ENCODE measurements at places on chromosomes 7 and 10.

DNA sequence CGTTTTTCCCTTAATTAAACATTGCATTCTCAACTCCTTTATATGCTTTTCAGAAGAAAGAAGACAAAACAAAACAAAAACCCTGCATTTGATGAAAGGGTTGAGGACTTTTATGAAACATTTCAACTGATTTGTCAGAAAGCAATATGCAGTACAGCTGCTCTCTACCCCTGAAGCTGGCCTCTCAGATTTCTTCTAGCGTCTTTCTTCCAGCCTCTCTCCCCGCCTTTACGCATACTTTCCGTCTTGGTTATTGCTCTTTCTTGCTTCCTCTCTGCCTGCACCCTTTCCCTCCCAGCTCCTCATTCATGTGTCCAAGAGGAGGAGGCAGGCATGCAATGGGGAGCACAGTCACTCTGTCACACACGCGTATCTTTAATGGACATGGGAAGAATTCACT lies 91.0 kb upstream of the COL1A2 start:
- no peak for DNase-seq

DNA sequence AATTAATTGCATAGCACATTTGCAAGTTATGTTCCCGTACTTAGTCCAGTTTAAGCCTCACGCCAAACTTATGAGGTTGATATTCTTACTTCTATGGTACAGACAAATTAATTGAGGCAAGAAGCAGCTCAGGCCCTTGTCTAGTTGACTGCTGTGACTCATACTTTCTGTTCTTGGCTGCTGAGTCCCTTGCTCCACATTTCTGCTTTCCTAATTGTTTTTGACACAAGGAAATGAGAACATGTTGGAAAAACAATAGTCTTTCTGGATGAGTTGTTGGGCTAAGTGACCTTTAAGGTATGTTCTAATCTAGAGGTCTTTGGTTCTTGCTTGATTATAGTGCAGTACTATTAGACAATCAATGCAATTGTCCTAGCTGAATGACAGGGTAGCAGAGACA lies 331.8 kb downstream of the NRG3 start:
- no peak for DNase-seq

- DNase-seq = no peak
These were observed 68.7 kb downstream of the GNA12 start for GRCh38 chr7:2775376-2775775.

- DNase-seq = no peak
These were observed 6.3 kb downstream of the SMURF1 start for GRCh38 chr7:99137411-99138180.

DNA sequence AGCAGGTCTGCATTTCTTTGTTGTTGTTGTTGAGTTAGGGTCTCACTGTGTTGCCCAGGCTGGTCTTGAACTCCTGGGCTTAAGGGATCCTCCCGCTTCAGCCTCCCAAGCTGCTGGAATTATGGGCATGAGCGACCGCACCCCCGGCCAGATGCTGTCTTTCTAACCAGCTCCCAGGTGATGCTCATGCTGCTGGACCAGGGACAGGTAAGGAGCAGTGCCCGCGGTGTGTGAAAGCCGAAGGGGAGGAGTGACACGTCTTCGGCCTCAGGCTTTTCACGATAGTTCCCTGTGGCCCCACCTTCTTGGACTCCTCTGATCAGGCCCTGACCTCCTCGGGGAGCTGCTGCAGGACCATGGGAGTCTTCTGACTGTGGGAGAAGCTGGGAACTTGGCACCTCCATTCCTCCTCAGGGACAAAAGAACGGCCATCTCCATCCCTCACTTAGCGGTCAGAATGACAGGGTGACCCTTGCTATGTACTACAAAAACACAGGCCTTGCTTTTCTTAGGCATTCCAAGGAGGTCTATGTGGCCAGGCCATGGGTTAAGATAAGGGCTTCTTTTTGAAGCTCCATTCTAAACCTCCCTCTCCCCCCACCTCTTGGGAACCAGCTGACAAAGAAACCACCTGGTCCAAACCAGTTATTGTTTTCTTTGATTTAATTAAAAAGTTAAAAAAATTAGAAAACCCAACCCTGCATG lies 5.5 kb downstream of the SFRP5 start:
- DNase-seq = no peak

- DNase-seq = no peak
These were observed 87.7 kb downstream of the PRKG1 start for GRCh38 chr10:51162002-51162401.

DNA sequence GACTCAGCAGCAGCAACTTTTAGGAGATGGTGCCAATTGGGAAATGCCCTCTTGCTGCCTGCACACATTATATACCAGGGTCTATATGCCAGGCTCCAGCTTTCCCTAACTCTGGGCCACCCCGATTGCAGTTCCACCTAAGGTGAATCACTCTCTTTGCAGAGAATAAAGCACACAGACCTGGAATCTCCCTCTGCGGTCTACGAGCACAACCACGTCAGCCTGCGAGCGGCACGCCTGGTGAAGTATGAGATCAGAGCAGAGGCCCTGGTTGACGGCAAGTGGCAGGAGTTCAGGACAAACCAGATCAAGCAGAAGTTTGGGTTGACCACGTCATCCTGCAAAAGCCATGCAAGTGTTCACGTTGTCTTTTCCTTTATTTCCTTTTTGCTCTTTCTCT lies 38.2 kb upstream of the PLEKHA1 start:
- DNase-seq = no peak

- DNase-seq = no peak
These were observed 118.2 kb upstream of the DPP6 start for GRCh38 chr7:153934048-153934447.

- DNase-seq = no peak
These were observed 13.4 kb downstream of the NOC3L start for GRCh38 chr10:94349327-94349726.

All from cortex of kidney (tissue), 1 donor.